ENCODE measurements at places on chromosomes 3 and 15.
A peak's percentile ranks its signal among the peaks of the same experiment; 100 is the strongest.

- H3K36me3 ChIP-seq = peaks cover 36% of the 10 kb centered on the region
- H3K27me3 ChIP-seq = no peaks in the 10 kb centered on the region
- H3K27ac ChIP-seq = peak within 1 kb of the TSS; percentile 98
- peak; percentile 100 for DNase-seq
- H3K4me3 ChIP-seq = peak within 1 kb of the TSS; percentile 96
Observed at GRCh38 chr3:101676765-101677435, at the start of gene ZBTB11. Gene ZBTB11, minus strand, starts transcription at chr3:101677132. Its CDS starts 218 bp downstream, at chr3:101676914.

DNA sequence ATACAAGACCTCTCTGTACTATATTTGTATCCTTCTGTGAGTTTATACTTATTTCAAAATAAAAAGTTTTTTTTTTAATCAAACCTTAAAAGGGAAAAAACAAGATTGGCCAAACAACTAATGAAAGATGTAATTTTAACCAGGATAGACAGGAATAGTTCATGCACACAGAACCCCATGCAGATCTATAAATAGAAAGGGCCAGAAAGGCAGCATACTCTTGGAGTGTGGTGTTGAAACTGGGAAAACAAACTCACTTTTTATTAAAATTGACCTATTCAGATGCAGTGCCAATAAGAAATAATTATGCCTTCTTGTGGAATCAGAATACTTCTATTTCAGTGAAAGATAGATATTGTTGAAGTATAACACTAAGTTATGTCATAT lies 204.6 kb downstream of the PLCL2 start:
- DNase-seq = no peak
- H3K36me3 ChIP-seq = peaks cover 26% of the 10 kb centered on the region
- peak overlapping the region; percentile 50 for H3K4me3 ChIP-seq
- H3K27ac ChIP-seq = peak overlapping the region; percentile 91

- H3K4me3 ChIP-seq = no peak overlapping the region
- H3K27ac ChIP-seq = no peak overlapping the region
- no peaks in the 10 kb centered on the region for H3K4me1 ChIP-seq
- H3K27me3 ChIP-seq = no peaks in the 10 kb centered on the region
- no peak for DNase-seq
Observed at GRCh38 chr15:52228921-52229320, 37.7 kb upstream of the GNB5 start.

GRCh38 chr3:32181365-32181764 lies 57.1 kb upstream of the CMTM8 start:
- peaks cover 13% of the 10 kb centered on the region for H3K4me1 ChIP-seq
- no peak overlapping the region for H3K27ac ChIP-seq
- H3K27me3 ChIP-seq = peaks cover 39% of the 10 kb centered on the region
- H3K36me3 ChIP-seq = no peaks in the 10 kb centered on the region
- no peak for DNase-seq
- H3K4me3 ChIP-seq = no peak overlapping the region

DNA sequence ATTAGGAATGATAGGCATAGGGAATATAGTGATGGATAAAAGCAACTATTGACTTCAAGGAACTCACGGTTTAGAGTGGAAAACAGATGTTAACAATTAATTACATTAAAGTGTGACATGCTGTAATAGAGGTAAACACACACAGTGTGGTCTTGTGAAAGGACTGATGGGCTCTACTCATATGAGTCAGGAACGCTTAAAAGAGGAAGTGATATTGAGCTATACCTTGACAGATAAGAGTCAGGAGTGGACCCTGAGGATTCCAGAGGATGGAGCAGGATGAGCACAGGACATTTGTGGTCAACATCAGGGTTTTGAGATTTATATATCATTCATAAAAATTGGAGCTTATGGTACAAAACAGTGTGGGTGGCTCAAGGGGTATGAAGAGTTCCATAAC lies 11.0 kb downstream of the EXOG start:
- no peak for DNase-seq
- no peak overlapping the region for H3K27ac ChIP-seq
- H3K4me3 ChIP-seq = no peak overlapping the region
